ENCODE measurements at places on chromosomes 6 and 20.

- no peak overlapping the region for H3K27ac ChIP-seq
- H3K4me3 ChIP-seq, result no peak overlapping the region
- no peaks in the 10 kb centered on the region for H3K36me3 ChIP-seq
- no peak for DNase-seq
- H3K4me1 ChIP-seq, result no peaks in the 10 kb centered on the region
Measured at GRCh38 chr6:41043151-41043550, 884 bp downstream of the TSPO2 start.

DNA sequence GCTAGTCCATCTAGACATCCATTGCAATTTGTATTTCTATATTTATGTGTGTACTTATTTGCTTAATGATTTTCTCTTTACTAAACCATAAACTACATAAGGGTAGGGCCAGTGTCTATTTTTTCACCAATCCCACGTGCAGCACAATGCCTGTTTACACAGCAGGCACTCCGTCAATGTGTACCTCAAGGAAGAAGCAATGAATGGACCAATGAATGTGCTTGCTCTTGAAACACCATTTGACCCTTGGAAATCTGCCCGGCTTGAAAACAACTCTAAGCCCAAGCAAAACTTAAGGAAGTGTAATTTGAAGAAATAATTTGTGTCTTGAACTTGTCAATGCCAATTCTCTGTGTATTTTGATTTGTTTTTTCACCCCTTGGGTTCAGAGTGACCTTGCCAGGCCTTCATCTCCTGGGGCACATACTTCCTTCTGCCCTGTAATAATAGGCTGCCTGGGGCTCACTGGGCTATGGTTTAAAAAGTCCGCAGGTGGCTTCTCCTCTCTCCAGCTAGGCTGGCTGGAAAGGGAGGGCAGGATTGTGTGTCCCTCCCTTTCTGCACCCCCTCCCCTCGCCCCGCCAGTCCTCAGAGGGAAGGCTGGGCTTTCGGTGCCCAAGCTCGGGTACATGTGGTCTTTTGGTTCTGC is 140.8 kb upstream of the ARMC2 start:
- no peak overlapping the region for H3K4me3 ChIP-seq
- no peaks in the 10 kb centered on the region for H3K4me1 ChIP-seq
- H3K36me3 ChIP-seq, result no peaks in the 10 kb centered on the region
- no peak overlapping the region for H3K27ac ChIP-seq

DNA sequence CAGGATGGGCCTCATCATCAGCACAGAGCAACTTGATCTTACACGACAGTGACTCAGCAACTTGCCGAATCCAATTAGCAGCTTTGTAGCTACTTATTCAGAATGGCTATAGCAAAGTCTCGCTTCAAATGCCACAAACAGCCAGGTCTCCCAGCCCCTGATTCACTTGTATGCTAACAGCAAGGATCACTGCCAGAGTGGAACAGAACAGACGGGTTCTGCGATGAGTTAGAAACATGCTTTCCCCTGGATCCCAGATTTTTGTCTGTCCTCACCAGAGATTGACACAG is 254.4 kb downstream of the NRN1 start:
- H3K36me3 ChIP-seq, result no peaks in the 10 kb centered on the region
- H3K27me3 ChIP-seq, result no peaks in the 10 kb centered on the region
- DNase-seq, result no peak

DNA sequence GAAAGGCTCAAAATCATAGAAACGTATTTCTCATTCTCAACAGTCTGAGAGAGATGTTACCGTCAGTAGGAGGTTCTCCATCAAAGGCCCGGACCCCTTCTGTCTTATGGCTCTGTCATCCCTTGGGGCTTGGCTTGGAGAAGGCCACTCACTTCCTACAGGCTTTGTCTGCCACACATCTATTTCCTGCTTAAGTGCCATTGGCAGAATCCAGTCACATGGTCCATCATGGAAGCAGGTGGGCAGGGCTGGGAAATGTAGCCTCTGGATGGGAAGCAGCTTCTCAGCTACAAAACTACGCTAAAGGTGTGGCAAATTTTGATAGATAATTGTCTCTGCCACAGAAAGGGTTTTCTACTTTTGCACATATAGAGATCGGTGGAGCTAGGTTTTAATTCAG is 12.6 kb upstream of the ZFP64 start:
- H3K4me3 ChIP-seq, result no peak overlapping the region
- no peak overlapping the region for H3K27ac ChIP-seq
- no peaks in the 10 kb centered on the region for H3K27me3 ChIP-seq
- H3K4me1 ChIP-seq, result no peaks in the 10 kb centered on the region
- DNase-seq, result no peak
- H3K36me3 ChIP-seq, result no peaks in the 10 kb centered on the region

DNA sequence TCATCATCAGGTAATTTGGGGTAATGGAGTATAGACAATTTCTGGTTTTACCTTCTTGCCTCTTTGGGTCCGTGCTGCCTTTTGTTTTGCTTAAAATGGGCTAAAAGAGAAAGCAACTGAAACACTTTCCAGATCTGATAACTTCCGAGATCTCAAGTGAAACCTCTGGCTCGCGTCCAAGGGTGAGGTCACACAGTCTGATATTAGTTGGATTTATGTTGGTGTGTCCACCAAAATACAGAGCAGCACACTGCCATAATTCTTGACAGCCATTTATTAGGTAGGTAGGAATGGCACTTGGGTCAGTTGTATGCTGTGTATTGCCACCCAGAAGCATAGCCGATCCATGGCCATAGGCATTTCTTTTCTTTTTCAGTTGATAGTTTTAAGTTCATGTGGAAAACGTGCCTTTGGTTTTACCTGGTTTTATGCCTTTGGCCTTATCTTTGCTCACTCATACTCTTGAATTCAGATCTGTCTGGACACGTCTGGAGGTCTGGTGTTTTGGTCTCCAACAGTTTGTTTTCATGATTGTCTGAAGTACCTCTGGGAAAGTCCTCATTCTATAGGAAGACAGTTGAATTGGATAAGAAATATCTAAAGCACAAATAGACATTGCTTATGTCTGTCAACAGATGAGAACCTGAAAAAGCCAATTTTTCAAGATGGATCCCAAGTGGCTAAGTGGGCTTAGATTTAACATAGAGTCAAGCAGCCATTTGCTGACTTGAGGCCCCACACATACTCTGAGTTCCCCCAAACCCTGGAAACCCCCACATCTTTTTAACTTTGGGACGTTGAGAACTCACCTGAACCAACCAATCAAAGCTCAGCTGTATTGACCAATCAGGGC is 320.8 kb downstream of the SOX4 start:
- no peak overlapping the region for H3K27ac ChIP-seq
- no peaks in the 10 kb centered on the region for H3K36me3 ChIP-seq
- no peak overlapping the region for H3K4me3 ChIP-seq

DNA sequence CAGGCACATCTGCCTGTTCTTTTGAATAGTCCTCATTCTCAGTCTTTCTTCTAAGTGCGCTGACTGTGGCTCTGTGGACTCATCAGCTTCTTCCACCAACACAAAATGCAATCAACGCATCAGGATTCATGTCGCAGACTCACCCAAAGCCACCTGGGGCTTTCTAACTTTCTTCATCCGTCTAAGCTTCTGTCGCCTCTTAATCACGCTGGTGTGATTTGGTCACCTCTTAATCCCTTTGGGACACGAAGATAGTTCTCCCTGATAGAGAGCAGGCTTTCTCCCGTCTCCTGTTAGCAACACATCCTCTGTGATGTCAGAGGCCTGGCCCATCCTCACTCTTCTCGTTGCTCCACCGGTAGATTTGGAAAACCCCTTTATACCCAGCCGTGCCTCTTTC is 78.0 kb upstream of the FOXQ1 start:
- no peak for DNase-seq
- no peak overlapping the region for H3K27ac ChIP-seq
- H3K4me1 ChIP-seq, result no peaks in the 10 kb centered on the region
- H3K36me3 ChIP-seq, result no peaks in the 10 kb centered on the region

DNA sequence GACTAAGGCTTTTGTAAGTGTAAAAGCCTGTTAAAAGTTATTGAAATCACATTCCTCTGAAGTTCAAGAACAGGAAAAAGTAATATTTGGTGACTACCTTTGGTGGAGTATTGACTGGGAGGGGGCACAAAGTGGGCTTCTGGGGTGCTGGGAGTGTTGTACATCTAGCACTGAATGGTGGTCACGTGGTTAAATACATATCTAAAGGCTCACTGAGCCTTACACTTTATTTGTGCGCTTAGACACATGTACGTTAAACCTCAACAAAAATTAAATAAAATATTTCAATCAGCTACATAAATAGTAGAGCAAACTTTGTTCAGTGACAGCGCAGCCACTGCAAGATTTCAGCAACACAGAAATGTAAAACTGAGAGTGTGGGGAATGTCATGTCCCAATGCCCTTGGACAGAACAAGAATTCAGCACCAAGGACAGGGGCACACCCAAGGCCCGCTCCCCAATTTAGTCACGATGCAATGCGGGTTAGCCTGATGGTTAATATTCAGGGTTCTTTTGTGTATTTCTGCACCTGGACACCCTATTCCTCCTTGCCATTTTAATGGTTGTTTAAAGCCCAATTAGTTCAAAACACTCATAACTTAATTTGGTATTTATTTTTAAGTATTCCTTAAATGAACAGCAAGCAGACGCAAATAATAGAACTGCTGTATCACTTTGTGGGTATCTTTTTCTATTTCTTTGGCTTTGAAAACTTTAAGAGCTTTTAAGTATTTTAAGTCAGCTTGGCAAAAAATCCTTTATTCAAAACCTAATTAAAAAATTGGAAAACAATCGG is 37.4 kb downstream of the ANGPT4 start:
- no peak overlapping the region for H3K4me3 ChIP-seq
- H3K4me1 ChIP-seq, result no peaks in the 10 kb centered on the region
- no peaks in the 10 kb centered on the region for H3K27me3 ChIP-seq
- no peaks in the 10 kb centered on the region for H3K36me3 ChIP-seq
- DNase-seq, result peak; percentile 26

DNA sequence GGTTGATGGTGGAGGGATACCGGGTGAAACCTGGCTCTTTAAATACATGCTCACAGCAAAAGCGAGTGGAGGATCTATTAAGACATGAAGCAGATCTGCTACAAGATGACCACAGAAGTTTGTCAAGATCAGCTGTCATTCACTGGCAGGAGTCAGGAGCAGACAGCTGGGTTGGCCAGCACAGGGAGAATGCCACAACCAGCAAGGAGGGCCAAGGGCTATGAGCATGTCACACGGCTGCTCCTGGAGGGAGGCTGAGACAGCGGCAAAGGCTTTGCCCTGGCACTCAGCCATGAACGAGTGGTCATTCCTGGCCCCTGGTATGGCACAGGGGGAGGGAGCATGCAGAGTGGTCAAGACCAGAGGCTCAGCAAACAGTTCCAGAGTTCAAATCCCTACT is 77.6 kb downstream of the POPDC3 start:
- H3K36me3 ChIP-seq, result no peaks in the 10 kb centered on the region
- H3K4me3 ChIP-seq, result no peak overlapping the region
- no peak for DNase-seq
- no peaks in the 10 kb centered on the region for H3K27me3 ChIP-seq
- no peaks in the 10 kb centered on the region for H3K4me1 ChIP-seq

GRCh38 chr6:154266560-154267099 is 90.0 kb downstream of the IPCEF1 start:
- no peaks in the 10 kb centered on the region for H3K36me3 ChIP-seq
- no peak overlapping the region for H3K4me3 ChIP-seq
- H3K27ac ChIP-seq, result no peak overlapping the region
- no peak for DNase-seq

DNA sequence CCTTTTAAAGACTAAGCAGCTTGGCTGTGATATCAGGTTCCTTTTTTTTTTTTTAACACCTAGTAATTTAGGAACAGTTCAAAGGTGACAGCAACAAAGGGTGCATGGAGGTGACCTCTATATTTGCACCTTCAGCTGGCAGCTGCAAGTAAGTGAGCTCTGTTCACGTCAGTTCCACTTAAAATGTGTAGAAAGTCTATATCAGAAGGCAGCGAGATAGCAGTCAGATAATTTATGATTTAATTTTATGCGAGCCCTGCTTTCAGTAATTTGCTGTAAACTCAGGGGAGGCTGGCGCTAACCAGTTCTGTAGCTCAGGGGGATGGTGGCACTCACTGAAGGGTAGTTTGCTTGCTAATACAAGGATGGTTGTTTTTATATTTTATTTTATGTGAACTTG is 602.8 kb upstream of the MMS22L start:
- no peaks in the 10 kb centered on the region for H3K36me3 ChIP-seq
- no peak for DNase-seq
- H3K27me3 ChIP-seq, result no peaks in the 10 kb centered on the region
- no peak overlapping the region for H3K27ac ChIP-seq
- H3K4me3 ChIP-seq, result no peak overlapping the region

DNA sequence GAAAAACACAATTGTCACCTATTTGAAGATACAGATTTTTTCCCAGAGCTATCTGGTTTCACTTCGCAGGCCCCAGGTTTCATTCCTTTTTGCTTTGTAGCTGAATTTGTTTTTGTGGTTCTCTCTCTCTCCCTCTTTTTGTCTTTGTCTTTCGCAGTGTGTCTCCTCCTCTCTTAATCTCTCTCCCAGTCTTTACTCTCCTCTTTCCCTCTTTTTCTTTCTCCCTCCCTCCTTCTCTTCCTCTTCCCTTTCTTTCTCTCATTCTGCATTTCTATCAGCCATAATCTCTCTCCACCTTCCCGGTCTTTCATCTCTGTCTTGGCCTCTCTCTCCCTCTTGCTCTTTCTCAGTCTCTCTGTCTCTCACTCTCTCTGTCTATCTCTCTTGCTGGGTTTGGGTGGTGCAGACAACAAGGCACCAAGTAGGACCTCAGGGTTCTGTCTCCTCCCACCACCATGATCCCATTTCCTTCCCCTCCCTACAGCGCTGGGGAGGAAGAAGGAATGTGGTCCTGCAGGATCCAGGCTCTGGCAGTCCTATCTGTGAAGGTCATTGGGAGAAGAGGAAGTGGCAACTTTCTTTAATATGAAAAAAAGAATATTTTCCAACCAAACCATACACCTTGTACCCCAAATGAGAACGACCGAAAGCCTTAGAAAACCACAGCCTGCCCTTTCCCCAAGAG is 63.2 kb downstream of the BANF2 start:
- no peak for DNase-seq
- H3K27ac ChIP-seq, result no peak overlapping the region
- no peaks in the 10 kb centered on the region for H3K36me3 ChIP-seq
- H3K4me1 ChIP-seq, result no peaks in the 10 kb centered on the region
- no peaks in the 10 kb centered on the region for H3K27me3 ChIP-seq

GRCh38 chr6:170288091-170288631 is 2.7 kb downstream of the DLL1 start:
- H3K4me3 ChIP-seq, result no peak overlapping the region
- H3K4me1 ChIP-seq, result peaks cover 51% of the 10 kb centered on the region
- H3K27ac ChIP-seq, result no peak overlapping the region
- H3K27me3 ChIP-seq, result no peaks in the 10 kb centered on the region

DNA sequence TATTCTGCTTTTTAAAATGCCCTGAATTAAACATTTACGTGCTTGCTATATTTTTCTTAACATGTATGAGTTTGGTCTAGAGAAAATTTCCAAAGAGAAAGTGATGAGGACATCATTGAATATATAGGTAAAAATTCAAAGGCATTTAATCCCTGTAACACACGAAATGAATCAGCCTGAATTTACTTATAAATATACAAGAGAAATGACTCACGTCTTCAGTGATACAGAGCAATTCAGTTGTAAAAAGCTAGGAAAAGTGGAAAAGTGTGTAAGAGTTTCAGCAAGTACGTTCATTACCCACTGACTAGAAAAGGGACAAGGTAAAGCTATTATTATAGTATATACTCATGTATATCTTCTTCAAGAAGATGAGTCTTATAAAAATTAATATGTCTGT is 124.8 kb downstream of the HIVEP1 start:
- DNase-seq, result no peak
- no peak overlapping the region for H3K4me3 ChIP-seq
- no peaks in the 10 kb centered on the region for H3K27me3 ChIP-seq
- no peaks in the 10 kb centered on the region for H3K4me1 ChIP-seq
